ENCODE measurements at places on chromosomes 1 and 21.

GRCh38 chr1:210360852-210361477 lies 32.3 kb downstream of the HHAT start:
- peak; percentile 59 for DNase-seq

GRCh38 chr21:45983981-45984551 lies 2.5 kb downstream of the COL6A1 start:
- DNase-seq, result no peak

DNA sequence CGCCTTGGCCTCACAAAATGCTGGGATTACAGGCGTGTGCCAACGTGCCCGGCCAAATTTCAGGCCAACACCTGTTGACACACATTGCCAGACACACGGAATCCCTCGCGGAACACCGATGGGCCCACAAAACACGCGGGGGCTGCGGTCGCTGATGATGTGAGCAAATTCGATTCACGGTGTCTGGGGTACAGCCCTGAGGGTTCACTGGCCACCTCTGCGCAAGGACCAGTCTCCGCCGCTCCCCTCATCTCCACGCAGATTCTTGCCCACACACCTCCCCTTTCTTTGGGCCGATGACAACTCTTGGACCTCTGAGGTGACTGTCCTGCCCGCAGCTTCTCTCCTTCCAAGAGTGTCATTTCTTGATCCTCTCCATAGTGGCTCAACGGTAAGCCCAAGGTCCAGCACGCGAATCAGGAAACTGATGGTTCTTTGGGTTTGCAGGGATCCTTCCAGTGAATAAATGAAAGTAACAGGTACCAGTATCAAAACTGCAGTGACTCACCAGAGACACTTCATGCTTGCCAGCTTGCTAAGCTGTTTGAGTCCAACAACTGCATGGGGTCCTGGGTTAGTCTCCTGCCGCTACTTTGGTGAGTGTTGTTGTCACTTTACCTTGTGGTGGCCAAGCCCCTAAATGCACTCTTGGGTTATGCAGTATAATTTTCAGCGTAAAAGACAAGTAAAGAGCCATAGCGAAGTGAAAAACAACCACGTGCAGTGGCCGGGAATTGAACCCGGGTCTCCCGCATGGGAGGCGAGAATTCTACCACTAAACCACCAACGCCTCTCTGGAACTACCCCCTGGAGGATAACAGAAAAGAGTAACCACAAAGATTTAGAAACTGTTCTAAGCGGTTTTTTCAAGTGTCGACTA lies 11.0 kb upstream of the RNU1-3 start:
- peak; percentile 72 for DNase-seq

DNA sequence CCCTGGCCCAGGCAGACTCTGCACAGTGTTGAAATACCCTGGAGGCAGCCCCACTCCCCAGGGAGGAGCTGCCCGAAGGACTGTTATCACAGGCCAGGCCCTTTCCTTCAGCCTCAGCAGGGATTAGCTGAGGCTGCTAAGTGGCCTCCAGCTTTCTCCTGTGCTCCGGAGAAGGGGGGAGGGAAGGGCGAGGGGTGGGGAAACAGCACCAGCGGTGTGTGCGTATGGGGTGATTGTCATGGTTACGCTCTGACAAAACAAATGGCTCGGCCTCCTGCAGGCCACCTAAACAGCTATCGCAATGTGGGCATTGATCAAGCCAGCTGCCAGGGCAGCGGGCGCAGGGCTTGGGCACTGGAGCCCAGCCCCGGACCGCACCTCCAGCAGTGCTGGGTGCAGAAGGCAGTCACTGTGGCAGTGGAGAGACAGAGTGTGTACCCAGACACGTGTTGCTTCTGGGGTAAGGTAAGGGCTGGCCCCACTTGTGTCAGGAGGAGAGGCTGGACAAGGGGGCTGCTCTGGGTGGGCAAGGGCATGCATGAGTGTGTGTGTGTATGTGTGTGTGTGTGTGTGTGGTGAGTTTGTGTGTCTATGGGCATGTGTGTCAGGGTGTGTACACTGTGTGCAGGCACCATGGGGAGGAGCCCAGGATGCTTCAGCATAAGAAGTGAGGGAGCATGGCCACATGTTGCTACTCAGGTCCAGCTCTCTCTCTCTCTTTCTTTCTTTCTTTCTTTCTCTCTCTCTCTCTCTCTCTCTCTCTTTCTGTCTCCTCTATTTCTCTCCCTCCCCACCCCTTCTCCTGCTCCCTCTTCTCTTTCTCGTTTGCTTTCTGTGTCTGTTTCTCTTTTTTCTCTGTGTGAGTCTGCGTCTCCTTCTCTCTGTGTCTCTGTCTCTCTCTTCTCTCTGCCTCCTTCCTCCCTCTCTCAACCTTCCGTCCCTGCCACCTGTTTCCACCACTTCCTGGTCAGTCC lies at the start of gene VWA5B1:
VWA5B1 (plus strand) TSS at position 252 of the 974 bp plus-strand sequence. CDS start 19,727 bp downstream, outside the sequence.
- DNase-seq, result peak; percentile 36

DNA sequence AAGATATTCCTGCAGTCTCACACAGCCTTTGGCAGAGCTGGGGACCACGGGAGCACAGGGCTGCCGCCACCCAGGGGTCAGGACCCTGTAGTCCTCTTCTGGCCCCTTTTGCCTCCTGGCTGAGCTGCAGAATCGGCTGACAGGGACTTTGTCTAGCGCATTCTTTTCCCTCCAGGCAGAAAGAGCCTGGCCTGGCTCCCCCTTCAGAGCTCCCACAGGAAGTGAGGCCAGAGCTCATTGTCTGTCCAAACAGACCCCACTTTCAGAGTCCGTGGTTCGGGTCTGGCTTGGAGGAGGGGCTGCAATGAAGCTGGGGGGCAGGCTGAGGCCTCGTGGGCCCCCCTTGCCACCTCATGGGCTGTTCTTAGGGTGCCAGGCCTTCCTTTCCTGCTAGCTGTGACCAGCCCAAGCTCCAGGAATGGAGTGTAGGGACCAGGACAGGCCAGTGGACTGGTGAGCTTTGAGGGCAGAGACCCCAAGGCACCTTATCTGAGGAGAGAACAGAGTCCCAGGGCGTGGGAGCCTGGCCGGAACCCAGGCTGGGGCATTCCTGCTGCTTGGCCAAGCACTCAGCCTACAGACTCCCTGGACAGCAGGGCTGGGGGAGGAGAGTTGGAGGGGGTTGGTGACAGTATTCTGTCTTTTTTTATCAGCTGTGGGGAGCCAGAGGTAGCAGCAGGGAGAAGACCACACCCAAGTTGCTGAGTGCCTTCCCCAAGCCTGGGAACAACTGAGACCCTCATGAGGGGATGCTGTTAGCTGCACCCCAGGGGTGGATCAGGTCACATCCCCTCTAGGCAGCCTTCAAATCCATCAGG lies 4.7 kb downstream of the CELSR2 start:
- DNase-seq, result no peak

DNA sequence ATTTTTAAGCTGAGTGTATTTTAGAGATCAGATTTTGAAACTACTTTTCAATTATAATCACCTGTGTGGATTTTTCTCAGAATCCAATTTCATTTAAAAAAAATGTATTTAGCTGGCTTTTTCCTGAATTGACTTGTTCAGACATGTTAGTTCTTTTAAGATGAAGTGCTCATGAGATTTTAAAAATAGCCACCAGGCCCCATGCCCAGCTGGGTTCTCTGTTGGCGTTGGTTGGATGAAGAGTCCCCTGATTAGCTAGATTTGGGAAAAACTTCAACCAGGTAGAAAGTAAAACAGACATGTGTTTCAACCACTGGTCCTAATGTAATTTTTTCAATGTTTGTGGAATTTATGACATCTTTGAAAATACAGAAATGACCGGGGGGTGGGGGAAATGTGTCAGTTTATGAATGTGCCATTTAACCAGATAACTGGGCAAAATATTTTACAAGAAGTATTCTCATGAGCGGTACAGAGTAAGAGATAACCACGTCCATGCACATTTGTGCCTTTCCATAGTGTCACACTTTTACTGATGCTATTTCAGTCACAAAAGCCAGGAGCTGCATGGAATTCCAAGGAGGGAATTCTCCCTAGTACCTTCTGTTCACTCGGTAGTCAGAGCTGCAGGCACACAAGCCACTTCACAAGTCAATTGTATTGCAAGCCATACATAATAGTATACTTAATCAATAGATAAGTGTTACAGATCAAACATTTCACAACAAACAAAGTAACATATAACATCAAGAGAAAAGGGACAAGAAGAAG lies 51.1 kb downstream of the KCNK1 start:
- DNase-seq, result no peak

- no peak for DNase-seq
These were observed 1.3 kb upstream of the PARK7 start for GRCh38 chr1:7960165-7960564.

- peak; percentile 95 for DNase-seq
These were observed 77.6 kb downstream of the XCL2 start for GRCh38 chr1:168466092-168466713.

DNA sequence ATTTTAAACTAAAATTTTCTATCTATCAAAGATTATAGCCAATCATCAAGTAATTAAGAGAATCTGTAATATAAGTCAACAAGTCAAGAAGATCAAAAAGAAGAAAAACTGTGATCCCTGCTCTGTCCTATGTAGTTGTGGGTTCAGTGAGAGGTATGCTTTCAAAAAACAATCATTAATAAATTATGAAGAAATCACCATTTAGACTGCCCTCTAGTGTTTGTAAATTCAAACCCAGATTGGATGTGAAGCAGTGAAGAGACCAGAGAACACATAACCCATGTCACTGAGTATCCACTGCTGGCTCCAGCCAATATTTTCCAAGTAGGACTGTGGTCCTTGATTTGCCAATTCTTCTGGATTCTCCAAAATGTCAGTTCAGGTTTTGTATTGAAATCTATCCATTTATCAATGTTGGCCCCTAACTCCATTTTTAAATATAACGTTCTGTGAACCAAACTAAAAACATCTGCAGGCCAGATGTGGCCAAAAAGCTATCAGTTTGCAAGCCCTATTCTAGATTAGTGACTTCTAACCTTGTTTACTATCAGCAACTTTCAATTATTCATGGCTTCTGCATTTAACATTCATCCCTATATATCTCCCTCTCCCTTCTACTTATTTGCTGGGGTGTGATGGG lies 467.5 kb upstream of the CXADR start:
- DNase-seq, result peak; percentile 14

DNA sequence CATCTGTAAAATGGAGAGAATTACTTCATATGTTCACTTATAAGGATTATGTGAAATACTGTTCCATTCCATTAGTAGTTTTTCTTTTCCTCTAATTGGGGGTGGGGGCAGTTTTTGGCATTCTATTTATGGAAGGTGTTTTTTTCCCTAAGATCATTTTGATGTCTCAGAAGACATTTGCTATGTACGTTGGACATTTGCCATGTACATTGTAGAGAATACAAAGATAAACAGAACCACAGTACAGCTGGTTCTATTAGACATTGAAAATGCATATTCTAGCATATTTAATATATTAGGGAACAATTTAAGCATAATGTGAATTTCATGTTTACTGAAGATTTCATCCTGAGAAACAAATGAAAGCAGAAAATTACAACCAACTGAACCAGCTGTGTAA lies 98.5 kb downstream of the PTBP2 start:
- DNase-seq, result no peak

DNA sequence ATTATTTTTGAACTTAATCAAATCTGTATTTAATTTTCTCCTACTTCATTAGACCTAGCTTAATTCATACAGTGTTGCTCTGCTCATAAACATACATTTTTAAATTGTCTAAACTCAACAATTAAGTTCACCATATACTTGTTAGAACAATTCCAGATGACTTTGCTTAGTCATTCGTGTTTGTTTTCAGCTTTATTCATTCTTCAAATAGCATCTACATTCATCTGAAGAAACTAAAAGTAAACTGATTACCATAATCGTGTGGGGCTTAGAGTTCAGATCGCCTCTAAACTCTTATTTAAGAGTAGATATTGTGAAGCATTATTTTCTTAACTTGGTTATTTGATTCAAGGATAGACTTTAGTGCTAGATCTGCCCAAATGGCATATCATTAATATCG lies 34.4 kb downstream of the KLHL20 start:
- no peak for DNase-seq

- DNase-seq, result no peak
These were observed 75.7 kb upstream of the SPATA6 start for GRCh38 chr1:48547561-48548220.

DNA sequence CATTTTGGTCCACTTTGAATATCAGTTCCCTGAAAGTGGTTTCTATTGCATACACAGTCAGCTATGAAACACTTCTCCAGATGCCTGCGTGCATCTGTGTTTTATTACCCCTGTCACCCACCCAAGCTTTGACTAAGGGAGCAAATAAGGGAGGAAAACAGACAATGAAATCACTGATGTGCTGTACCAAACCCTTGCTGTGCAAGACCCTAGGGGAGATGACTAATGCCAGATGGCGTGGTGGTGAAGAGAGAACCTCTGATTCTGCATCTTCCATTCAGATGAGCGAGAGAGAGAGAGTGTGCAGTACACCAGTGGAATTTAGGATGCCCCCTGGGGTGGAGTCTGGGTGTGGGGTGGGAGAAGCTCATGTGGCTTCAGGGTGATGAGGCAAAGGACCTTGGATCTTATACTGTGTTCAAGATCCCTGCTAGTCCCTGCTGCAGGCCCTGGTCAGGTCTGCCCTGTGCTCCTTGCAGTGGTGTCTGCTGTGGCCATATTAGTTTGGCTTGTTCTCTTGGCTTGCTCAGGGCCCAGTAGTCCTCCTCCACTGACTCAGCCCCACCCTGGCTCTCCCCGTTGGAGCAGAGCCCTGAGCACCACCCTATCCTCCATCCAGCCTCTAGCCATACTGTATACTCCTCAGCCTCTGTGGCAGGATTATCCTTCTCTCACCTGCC lies 18.5 kb downstream of the CLCA1 start:
- peak; percentile 51 for DNase-seq

DNA sequence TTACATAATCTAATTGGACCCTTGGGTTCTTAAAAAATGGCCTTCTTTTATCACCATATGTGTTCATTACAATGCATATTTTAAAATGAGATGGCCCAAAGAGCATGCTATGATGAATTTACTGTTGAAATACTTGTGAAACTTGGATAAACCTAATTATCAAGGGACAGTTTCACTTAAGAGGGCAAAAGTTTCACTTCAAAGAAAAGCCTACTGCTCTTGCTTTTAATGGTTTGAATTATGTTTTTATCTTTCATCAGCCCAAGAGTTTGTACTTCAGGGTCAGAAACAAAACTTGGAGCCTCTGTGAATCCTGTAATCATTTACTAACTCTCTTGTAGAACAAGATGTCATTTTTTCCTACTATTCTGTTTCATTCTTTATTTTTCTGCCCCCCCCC lies 32.3 kb downstream of the POU2F1 start:
- DNase-seq, result no peak

GRCh38 chr1:244371242-244372141 lies 80.2 kb downstream of the ADSS2 start:
- DNase-seq, result no peak

DNA sequence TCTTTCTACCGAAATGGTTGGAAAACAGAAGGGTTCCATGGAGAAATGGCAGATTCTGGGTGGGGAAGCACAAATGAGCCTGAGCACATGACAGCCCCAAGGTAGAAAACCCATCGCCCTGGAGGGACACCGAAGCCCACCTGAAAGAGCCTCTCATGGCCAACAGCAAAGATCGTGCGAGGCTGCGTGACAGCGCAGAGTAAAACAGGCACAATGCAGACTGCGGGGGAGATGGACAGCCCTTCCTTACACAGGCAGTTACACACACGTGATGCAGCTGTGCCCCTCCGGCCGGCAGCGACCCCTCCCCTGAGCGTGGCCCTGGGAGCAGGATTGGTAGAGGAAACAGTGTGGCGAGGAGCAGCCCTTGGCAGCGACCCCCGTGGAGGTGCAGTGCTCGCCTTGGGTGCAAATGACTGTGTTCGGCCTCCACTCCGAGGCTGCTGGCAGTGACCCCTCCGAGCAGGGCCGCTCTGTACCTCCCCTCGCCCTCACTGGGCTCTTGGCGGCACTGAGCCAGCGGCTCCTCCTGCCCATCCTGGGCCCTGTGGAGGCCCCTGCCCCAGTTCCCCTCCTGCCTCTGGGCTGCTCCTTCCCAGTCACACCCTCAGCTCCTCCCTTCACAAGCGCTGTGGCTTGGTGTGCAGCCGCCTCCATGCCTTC lies 120.9 kb upstream of the COL6A1 start:
- DNase-seq, result no peak
